ENCODE measurements at places on chromosomes 1 and 21.

- DNase-seq, result no peak
Observed at GRCh38 chr21:37459575-37459974, 93.0 kb downstream of the DYRK1A start.

DNA sequence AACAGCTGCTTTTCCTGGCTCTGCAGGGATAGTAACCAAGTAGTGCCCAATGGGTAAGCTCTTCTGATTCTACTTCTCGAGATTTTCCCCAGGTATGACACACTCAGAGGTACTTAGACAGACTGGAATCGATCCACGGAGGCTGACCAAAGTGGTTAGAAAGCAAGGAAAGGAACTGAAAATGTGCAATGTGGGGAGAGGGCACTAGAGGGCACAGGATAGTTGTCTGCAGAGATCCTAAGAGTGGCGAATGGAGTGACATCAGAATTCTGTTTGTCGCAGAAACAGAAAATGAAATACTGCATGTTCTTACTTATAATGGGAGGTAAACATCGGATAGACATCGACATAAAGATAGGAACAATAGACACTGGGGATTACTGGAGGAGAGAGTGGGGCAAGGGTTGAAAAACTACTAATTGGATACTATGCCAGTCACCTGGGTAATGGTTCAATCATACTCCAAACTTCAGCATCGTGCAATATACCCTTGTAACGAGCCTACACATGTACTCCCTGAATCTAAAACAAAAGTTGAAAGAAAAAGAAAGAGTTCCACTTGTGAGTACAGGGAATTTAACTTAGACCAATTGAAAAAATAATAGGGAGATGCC lies 23.3 kb downstream of the CYP2J2 start:
- DNase-seq, result no peak

DNA sequence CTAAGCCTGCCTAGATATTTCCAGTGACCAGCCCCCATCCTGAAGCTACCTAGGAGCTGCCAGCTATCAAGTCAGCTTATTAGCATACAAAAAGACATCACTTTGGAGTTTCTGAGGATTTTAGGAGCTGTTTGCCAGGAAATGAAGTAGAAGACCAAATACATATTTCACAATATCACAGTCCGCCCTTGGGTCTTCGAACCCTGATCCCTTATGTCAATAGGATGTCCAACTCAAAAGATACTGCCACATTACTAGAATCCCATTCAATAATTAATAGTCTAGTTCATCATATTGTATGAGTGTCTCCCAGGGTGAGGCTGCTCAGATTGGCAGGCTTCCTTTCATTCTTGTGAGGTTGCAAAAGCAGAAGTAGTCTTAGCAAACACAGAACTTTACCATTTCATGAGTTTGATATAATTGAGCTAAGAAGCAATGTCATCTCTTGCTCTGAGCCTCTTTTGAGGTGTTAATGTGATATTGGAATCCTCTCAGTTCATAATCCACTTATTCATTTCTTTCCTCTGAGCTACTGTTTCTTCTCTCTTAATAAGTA lies 13.6 kb downstream of the IPO9 start:
- DNase-seq, result no peak

DNA sequence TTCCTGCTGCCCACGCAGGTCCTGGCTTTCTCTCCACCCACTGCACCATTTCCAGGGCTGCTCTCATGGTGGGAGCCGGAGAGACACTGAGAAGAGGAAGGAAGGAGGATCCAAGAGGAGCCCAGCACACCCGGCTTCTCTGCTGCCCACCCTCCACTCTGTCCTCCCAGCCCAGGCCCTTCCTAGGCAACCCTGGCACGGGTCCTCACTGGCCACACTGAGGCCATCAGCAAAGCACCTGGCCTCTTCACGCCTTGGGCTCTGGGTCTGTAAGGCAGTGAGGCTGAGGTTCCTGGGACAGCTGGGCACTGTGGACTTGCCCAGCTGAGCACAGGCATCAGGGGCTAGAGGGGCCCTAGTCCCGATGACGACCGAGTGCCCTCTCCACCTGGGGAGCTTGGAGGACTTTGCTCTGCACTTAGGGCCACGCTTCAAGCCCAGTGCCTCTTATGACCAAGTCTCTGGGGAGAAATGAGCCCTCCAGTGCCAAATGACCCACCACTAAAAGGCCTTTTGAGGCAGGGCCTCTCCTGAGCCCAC lies 43.1 kb downstream of the PDE9A start:
- no peak for DNase-seq

GRCh38 chr1:41241749-41242341 lies at the start of gene SCMH1:
Gene SCMH1 (minus strand): TSS chr1:41242306. CDS start chr1:41186133, 56,173 bp downstream.
- peak; percentile 46 for DNase-seq

GRCh38 chr21:43662286-43662685 lies 2.9 kb downstream of the RRP1B start:
- no peak for DNase-seq
